RPMI7951 (cell line): ENCODE measurements at places on chromosomes 11 and 22.

- DNase-seq: peak; percentile 27
These were observed 71.0 kb downstream of the SYN3 start for GRCh38 chr22:32987081-32987631.

DNA sequence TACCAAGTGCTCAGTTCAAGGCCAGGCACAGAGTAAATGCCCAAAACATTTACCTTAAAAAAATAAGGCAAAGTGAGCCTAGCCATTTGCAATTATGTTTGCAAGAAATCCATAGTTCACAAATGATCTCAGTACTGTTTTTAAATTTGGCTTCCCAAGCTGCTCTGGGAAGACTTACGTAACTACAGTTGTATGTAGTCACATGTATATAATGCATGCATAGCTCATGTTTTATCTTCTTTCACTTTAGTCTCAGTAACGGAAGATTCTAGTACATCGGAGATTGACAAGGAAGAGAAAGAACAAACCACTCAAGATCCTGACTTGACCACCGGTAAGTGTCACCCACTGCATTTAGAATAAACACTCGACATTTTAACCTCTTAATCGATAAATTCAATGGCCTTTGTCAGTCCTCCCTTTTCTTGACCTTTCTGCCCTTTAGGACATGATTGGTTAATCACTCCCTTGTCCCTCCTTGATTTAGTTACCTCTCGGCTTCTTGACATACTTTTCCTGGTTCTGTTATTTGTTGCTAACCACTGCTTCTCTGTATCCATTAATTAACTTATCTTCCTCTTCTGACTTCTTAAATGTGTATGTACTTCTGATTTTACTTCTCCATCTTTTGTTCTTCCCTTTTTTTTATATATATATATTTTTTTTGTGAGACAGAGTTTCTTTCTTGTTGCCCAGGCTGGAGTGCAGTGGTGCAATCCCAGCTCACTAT is 18.0 kb upstream of the JHY start:
- DNase-seq: no peak

DNA sequence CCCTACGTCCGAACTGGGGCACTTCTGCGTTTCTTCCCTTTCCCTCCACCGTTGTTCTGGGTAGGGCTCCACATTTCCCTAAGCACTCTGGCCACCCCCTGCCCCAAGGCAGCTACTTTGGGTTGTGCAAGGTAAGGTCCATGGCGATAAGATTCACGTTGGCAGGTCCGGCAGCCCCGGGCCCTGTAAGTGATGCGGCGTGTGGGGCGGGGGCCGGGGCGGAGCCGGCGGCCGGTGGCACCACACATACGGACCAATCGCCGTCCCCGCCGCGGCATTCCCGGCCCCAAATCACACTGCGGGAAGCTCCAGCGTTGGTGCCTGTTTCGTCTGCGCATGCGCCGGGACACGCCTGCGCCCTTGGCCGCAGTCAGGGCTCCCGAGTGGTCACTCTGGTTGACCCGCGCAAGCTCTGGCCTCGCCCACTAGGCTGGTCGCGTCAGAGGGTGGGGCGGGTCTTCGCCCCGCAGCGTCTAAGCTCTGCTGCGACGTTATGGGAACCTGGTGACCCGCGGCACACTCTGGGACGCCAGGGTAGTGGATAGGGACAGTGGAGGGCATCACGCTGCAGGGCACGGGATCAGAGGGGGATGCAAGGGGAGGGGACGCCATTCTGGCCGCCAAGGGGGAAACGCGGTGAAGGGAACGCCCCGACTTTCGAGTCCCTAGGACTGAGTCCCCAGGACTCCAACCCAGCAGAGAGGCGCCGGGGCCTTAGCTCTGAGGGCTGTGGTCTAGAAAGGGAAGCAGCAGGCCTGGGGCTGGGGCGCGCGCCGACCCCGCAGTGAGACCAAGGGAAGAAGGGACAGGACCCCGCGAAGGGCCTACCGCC is 1.6 kb downstream of the FADS1 start:
- peak; percentile 96 for DNase-seq

GRCh38 chr11:7639643-7640025 is 33.7 kb downstream of the CYB5R2 start:
- DNase-seq: no peak

- DNase-seq: peak; percentile 93
These were observed 38.4 kb upstream of the EMID1 start for GRCh38 chr22:29167032-29167911.
